ENCODE measurements at places on chromosomes 5 and 9. TPM values are rescaled to one million over a fixed set of nuclear protein-coding genes. Genes with fewer than 3 reads are reported as not detected.

Gene DNM1
- 8.0 TPM for total RNA-seq

DNA sequence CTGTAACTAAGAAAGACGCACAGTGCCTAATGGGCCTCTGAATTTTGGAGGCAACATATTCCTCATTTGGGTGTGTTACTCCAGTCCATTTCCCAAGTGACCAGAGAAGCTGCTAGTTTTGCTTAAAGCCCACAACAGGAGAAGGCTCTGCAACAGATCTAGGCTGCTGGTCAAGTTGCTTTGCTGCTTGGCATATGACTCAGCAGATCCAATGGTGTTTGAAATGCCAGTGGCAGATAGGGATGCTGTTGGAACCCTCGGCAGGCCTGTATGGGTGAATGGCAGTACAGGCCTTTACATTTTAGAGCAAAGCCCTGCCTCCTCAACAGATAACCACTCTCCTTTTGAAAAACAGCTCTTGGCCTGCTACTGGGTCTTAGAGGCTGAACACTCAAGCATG is 36.2 kb upstream of the ROR2 start:
- no peaks in the 10 kb centered on the region for H3K36me3 ChIP-seq
- no peaks in the 10 kb centered on the region for H3K4me1 ChIP-seq
- DNase-seq, result no peak
- H3K4me3 ChIP-seq, result no peak overlapping the region

Gene ADRA1B
- total RNA-seq, result 0.93 TPM

DNA sequence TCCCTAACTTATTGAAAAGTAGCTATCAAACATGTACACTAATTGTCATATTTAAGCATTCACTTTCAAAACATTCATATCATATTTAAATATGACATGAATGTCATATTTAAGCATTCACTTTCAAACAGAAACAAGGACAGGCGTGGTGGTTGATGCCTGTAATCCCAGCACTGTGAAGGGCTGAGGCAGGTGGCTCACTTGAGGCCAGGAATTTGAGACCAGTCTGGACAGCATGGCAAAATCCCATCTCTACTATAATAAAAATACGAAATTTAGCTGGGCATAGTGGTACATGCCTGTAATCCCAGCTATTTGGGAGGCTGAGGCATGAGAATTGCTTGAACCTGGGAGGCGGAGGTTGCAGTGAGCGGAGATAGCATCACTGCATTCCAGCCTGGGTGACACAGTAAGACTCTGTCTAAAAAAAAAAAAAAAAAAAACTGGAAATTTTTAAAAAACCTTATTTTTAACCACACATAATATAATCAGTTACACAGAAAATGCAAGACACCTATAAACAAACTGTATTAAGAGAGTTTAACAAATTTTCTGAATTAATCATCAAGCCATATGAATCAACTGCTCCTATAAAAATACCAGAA is 88.1 kb downstream of the LPAR1 start:
- H3K27ac ChIP-seq, result no peak overlapping the region
- DNase-seq, result no peak
- H3K4me3 ChIP-seq, result no peak overlapping the region

DNA sequence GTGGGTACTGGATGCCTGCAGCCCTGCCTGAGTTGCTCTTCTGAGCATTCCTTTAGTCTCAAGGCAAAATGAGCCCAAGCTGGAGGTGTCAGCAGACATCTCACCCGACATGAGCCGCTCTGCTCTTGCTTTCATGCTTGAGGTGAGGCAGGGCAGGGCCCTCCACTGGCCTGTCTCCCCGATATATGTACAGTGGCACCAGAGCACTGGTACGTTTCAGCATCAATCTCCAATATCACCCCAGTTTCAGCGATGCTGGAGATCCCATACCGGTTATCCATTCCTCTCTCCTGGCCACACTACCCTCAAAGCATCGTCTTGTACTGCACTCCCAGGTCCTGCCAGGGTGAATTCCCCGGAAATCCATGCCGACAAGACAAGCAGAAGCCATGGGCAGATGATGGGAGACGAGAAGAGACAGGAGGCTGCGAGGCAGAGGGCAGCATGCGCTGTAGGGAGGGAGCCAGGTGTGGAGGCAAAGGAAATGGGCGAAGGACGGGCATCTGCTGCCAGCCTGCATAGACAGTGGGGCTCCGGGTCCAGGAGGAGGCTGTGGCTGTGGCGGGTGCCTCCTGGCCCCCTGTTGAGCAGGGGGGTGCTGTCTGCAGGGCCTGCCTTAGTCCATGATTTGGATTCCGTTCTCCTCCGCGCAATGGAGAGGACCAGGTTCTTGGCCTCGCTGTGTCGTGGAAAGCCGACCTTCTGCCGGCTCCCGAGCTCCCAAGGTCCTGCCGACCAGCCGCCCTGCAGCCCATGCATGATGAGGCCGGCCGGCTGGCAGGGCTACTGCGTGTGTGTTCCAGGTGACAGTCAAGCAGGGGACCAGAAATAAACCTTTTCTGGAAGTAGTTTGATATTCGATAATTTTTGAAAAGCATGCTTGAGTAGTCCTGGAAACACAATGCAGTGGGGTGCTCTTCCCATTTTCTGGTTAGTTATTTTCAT is 152.2 kb upstream of the IRX2 start:
- H3K4me1 ChIP-seq, result no peaks in the 10 kb centered on the region
- no peak overlapping the region for H3K27ac ChIP-seq
- no peak overlapping the region for H3K4me3 ChIP-seq
- H3K36me3 ChIP-seq, result no peaks in the 10 kb centered on the region
- H3K27me3 ChIP-seq, result no peaks in the 10 kb centered on the region

Gene QSOX2
- 22.1 TPM for total RNA-seq

All from testis (tissue), 5 donors.